Activated CD8-positive, alpha-beta memory T cell treated with anti-CD3 and anti-CD28 coated beads for 24 hours (primary cell): ENCODE measurements at places on chromosomes 4 and X.

DNA sequence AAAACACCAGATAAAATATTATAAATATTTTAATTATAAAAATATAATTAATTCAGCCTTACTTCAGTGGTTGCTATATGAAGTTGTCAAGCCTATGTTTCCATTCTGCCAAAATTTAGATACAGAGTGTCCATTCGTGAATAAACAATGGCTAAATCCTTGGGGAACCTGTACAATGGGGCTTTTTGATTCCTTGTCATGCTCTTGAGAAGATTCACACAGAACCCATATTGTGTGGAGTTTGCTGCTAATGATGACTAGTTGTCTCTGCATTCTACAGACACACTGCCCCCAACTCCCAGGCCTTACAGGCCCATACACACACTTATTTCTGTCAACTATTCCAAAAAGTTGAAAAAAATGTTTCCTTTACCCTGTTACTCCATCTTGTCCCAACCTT lies 33.4 kb upstream of the MAGEC2 start:
- DNase-seq: no peak

GRCh38 chrX:47587906-47588735 lies 5.9 kb downstream of the TIMP1 start:
- peak; percentile 44 for DNase-seq

- no peak for DNase-seq
Measured at GRCh38 chr4:10022346-10023049, 1.2 kb upstream of the SLC2A9 start.

DNA sequence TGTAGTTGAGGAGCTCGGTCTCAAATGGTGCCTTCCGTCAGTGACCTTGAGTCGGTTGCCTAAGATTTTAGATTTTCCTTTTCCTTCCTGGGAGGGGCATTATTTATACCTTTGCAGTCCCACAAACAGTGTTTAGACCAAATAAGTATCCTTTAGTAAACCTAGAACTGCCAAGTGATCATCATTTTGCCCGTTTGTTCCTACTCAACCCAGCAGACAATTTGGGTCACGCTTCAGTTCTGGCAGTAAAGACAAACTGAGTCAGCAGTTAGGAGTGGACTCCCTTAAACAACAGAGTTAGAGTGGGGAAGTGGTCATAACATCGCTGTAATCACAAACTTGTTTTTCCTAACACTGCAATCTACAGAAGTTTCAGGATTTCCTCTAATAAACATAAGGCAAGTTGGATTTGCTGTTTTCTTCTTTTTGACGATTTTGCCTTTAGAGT lies 777 bp upstream of the WDFY3 start:
- no peak for DNase-seq

DNA sequence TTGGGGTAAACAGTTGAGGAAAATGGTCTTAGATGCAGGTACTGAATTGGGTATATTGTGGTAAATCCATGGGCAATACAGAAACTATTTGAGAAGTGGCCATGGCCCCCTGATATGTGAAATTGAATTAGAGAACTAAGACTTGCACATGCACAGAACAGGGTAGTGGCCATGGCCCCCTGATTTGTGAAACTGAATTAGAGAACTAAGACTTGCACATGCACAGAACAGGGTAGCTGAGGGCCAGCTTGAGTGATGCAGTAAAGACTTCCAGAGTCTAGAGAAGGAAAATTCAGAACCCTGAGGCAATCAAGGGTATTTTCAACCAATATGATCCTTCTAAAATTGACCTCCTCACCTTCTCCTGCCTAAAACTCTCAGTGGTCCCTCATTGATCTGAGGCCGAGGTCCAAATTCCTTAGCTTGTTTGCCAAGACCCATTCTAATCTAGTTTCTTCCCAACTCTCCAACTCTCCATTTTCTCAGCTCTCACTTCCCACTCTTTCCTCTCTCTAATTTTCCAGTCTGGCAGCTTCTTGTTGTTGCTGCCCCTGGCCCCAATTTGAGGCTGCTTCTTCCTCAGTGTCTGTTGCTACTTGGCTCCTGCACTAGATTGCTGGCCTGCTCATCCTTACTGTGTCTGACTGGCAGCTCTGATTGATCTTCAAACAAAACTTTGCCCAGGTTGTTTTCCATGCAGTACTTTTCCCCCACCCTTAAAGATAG lies 72.4 kb downstream of the FRAS1 start:
- DNase-seq: no peak

- no peak for DNase-seq
Measured at GRCh38 chr4:89022426-89023128, 34.4 kb downstream of the FAM13A start.
